ENCODE measurements at places on chromosomes 6 and 20. TPM values are rescaled to one million over a fixed set of nuclear protein-coding genes. Genes with fewer than 3 reads are reported as not detected.

FGD2 gene
- total RNA-seq: not detected

FAM217A gene
- total RNA-seq: not detected

MCHR2 gene
- not detected for total RNA-seq

VEGFA gene
- 21.6 TPM for total RNA-seq

GPR63 gene
- total RNA-seq: 6.6 TPM

LY6G6C gene
- total RNA-seq: 1.8 TPM

OR2H2 gene
- not detected for total RNA-seq

KCNS1 gene
- not detected for total RNA-seq

HLA-DOB gene
- total RNA-seq: not detected

DNA sequence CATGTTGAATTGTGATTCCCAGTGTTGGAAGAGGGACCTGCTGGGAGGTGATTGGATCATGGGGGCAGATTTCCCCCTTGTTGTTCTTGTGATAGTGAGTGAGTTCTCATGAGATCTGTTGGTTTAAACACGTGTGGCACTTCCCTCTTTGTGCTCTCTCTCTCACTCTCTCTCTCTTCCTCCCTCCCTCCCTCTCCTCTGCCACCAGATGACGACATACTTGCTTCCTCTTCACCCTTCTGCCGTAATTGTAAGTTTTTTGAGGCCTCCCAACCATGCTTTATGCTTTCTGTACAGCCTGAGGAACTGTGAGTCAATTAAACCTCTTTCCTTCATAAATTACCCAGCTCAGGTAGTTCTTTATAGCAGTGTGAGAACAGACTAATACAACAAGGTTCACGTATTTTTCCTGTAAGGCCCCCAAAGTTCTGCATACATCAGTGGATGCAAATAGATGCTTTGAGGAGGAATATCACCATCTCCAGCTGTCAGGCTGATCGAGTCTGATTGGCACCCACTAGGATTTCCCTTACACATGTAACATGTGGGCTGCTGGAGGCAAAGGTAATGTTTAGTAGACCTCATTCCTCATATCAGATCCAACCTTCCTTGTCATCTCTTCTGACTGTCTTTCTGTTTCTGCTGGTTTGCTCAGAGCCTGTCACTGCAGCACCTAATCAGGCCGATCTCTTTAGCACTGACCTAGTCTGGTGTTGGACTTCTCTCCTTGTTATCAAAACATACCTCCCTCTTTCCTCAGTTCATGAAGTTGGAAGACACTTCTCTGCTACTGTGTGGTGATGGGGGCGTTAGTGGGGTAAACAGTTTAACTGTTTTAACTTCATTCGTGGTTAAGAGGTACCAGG lies 54.3 kb upstream of the BACH2 start:
- H3K27ac ChIP-seq: no peak overlapping the region
- DNase-seq: no peak
- peaks cover 3% of the 10 kb centered on the region for H3K4me1 ChIP-seq

DNA sequence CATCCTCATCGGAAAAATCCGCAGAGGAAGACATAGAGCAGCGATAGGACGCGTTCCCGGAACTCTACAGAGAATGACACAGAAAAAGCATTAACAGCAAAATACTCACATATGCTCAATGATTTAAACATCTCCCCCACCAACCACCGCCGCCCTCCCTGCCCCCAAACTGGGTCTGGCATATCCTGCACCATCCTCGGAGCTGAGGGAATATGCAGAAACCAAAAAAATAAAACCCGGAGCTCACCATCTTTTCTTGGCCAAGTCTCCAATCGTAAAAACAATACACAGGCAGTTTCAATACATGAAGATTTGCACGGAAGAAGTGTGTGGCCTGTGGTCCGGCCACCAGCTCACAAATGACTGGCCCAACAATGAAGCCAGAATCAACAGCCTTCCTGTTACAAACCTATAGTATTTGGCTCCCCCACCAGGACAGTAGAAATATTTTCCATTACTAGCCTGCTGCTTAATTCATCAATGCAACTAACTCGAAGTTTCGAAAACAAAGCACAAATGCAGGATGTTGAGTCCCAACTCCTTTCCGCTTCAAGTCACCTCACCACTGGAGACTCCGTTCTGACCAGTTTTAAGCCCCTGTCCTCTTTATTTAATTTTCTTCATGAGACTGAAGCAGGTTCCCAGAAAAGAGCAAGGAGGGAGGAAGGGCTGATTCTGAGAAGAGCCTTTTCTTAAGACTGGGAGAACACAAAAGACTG lies 103.2 kb upstream of the BEND6 start:
- H3K27ac ChIP-seq: peak overlapping the region; percentile 96
- peaks cover 17% of the 10 kb centered on the region for H3K27me3 ChIP-seq
- no peaks in the 10 kb centered on the region for H3K36me3 ChIP-seq
- peak overlapping the region; percentile 97 for H3K4me3 ChIP-seq
- peak; percentile 26 for DNase-seq

GRCh38 chr20:10781526-10781925 lies 107.7 kb upstream of the JAG1 start:
- no peaks in the 10 kb centered on the region for H3K27me3 ChIP-seq
- H3K36me3 ChIP-seq: no peaks in the 10 kb centered on the region
- H3K27ac ChIP-seq: no peak overlapping the region
- H3K4me1 ChIP-seq: peaks cover 9% of the 10 kb centered on the region
- no peak for DNase-seq

DNA sequence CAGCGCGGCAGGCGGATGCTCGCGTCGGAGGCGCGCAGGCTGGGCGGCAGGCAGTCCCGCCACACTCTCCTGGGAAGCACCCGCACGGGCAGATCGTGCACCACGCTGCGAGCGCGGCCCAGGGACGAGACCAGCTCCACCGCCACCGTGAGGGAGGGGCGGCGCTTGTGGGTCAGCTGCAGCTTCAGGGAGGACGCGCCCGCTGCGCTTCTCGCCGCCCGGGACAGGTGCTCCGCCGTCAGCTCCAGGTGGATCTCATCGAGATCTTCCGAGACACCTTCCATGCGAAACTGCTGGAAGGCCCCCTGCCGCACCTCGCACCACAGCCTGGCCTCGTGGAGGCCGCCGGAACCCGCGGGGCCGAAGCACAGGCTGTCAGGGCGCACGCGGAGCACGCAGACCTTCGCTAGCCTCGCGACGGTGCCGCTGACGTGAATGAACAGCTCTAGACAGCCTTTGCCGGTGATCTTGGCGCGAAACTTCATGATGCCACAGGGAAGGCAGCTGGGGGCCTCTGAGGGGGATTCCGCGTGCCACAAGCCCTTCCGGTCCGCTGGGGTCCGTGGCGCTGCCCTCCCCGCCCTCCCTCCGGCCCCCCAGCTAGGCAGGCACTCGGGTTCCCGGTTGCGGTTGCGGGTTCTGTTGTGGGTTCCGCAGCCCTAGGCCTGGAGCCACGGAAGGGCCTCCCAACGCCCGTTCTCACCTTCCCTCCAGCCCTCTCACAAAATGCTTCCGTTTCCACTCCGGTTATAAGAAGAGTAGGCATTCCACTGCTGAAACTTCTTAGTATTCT lies at the start of gene HUS1B:
Gene HUS1B, minus strand, starts transcription at position 641 of the 793 bp plus-strand sequence. Its CDS starts 156 bp downstream, at position 485.
- no peak for DNase-seq
- peak within 1 kb of the TSS; percentile 10 for H3K27ac ChIP-seq
- no peaks in the 10 kb centered on the region for H3K27me3 ChIP-seq

- peaks cover 5% of the 10 kb centered on the region for H3K36me3 ChIP-seq
- H3K27me3 ChIP-seq: no peaks in the 10 kb centered on the region
- H3K4me3 ChIP-seq: no peak overlapping the region
- peaks cover 6% of the 10 kb centered on the region for H3K4me1 ChIP-seq
- no peak for DNase-seq
- no peak overlapping the region for H3K27ac ChIP-seq
Observed at GRCh38 chr20:59035381-59035780, 3.2 kb upstream of the ATP5F1E start.

DNA sequence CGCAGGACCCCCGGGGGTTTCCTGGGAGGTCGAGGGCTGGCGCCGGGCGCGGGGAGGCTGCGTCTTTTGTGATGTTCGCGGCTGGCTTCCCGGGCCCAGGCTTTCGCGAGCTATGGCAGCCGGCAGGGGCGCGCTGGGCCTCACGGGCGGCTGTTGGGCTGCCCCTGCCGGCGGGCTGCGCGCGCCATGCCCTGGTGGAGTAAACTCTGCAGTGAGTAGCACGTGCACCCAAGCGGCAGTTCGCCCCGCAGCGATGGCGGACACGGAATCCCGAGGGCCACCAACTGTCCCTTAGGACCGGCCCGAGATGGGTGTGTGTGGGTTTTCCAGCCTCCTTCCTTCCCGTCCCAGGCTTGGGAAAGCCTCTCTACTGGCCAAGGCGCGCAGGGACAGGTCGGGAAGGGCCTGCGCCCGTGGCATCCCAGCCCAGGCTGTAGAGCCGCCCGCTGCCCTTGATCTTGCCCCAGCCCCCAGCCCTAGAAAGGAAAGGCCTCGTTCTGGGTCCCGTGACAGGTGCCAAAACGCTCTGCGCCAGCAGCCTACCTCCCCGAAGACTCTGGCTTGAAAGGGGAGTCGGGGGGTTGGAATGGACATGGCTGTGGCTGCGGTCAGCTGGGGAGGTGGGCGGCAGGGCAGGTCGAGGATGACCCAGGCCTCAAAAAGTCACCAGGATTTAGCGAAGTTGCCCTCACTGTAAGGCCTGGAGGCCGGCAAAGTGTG lies 49.7 kb downstream of the ZBTB2 start:
- H3K4me1 ChIP-seq: peaks cover 5% of the 10 kb centered on the region
- DNase-seq: no peak
- no peaks in the 10 kb centered on the region for H3K27me3 ChIP-seq
- H3K4me3 ChIP-seq: no peak overlapping the region
- no peak overlapping the region for H3K27ac ChIP-seq
- H3K36me3 ChIP-seq: no peaks in the 10 kb centered on the region

DNA sequence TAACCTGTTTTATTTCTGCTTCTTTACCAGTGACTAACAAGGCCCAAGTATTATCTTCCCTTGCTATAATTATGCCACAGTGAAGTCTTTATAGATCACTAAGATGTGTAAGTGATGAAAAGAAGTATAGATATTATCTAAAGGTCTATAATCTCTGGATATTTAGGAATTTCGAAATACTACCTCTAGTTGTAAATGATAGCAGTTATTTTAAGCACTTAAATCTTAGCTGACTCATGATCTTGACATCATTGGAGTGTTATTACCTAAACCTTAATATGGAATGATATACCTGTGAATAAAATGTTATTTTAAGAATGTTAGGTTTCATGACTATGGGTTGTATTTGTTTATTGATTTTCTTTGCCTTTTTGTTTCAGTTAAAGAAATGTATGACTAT lies 31.5 kb downstream of the CDC40 start:
- no peaks in the 10 kb centered on the region for H3K27me3 ChIP-seq
- peaks cover 9% of the 10 kb centered on the region for H3K4me1 ChIP-seq
- no peaks in the 10 kb centered on the region for H3K36me3 ChIP-seq
- H3K27ac ChIP-seq: no peak overlapping the region
- H3K4me3 ChIP-seq: no peak overlapping the region

DNA sequence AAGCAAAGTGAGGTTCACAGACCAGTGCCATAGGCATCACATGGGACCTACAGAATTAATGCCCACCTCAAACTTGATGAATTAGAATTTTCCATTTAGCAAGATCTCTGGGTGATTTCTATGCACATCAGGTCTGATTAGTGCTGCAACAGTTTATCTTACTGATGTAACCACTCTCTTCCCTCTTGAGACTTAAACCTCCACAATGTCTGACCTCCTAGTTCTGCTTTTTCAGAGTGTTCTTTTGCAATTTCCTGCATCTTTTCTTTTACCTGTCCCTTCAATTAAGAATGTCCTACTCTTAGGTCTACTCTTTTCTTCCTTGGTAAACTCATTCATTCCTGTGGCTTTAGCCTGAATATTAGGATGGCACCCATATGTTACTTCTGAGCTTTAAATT lies 615.3 kb downstream of the TFAP2A start:
- H3K4me3 ChIP-seq: no peak overlapping the region
- no peaks in the 10 kb centered on the region for H3K36me3 ChIP-seq
- H3K27me3 ChIP-seq: no peaks in the 10 kb centered on the region
- H3K4me1 ChIP-seq: no peaks in the 10 kb centered on the region
- no peak overlapping the region for H3K27ac ChIP-seq
- no peak for DNase-seq

DNA sequence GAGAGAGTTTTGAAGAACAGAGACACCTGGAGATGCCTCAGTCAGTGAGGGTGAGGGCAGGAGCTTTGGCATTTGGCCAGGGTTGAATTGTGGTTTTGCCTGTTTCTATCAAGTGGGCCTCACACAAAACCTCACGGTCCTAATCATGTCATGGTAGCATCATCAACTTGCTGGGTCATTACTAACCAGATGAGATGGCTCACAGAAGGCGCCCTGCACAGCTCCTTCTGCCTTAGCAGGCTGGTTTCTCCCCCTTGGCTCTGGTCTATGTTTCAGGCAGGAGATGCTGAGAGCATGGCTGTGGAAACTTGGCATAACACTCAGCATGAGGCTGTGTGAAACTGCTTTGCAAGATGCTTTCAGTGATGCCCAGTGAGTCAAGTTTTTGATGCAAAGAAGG lies 99.3 kb downstream of the LRRC1 start:
- H3K36me3 ChIP-seq: no peaks in the 10 kb centered on the region
- peaks cover 15% of the 10 kb centered on the region for H3K4me1 ChIP-seq
- no peak for DNase-seq
- peak overlapping the region; percentile 42 for H3K27ac ChIP-seq
- no peaks in the 10 kb centered on the region for H3K27me3 ChIP-seq

- peaks cover 38% of the 10 kb centered on the region for H3K4me1 ChIP-seq
- no peak overlapping the region for H3K4me3 ChIP-seq
- no peak for DNase-seq
- H3K27ac ChIP-seq: no peak overlapping the region
- H3K27me3 ChIP-seq: no peaks in the 10 kb centered on the region
Observed at GRCh38 chr6:128311944-128312570, 208.3 kb downstream of the PTPRK start.
